Kidney glomerular epithelial cell (primary cell): ENCODE measurements at places on chromosomes 2 and 18.

DNA sequence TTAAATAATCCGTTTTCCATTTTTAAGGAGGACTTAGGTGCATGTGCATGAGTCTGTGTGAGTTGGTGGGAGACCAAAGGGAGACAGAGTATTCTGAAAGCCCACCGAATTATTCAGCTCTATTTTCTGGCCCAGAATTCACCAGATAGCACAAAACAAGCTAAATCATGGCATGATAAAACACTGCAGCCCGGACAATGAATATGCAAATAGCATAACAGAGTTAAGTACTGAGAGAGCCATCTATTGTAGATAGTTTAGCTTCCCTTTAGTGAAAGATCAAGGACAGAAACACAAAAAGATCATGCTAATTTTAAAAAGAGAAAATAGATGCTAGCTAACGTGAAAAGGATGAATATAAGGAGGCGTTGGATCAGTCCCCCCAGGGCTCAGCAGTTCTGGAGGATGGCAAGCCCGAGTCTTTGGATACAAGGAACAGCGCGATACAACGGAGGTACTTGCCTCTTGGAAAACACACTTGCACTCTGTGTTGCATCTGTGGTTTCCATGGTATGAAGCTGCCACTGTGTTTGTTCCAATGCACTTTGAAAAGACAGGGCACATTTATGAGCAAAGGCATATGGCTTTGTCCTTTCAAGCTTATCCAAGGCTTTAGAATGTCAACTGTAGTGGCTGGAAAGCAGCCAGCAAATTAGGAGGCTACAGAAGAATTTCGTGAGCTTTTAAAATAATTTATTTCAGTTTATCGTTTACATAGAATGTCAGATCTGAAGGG, 119.9 kb downstream of the LYPD1 start:
- no peak for DNase-seq

- DNase-seq = peak; percentile 5
Observed at GRCh38 chr2:123993728-123994323, 31.3 kb upstream of the CNTNAP5 start.

DNA sequence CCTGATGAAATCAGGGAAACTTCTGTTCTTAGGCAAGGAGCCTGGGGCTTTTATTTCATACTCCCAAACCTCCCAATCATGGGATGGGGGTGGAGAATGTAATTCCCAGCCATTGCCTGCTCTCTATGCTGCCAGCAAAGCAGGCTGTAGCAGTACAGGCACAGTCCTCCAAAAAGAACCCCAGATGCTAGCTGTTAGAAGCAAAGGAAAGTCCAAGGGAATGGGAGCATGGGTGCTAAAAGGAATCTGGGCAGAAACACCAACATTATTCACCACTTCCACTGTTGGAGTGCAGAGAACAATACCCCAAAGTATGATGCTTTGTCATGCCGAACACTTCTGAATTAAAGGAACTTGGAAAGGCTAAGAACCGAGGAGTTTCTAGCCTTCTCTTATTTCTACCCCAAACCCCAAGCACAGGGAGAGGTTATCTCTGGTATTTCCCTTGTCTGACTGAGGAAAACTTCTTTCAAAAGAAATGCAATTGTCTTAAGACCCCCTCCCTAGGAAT, 24.7 kb downstream of the MDH1 start:
- DNase-seq = no peak

DNA sequence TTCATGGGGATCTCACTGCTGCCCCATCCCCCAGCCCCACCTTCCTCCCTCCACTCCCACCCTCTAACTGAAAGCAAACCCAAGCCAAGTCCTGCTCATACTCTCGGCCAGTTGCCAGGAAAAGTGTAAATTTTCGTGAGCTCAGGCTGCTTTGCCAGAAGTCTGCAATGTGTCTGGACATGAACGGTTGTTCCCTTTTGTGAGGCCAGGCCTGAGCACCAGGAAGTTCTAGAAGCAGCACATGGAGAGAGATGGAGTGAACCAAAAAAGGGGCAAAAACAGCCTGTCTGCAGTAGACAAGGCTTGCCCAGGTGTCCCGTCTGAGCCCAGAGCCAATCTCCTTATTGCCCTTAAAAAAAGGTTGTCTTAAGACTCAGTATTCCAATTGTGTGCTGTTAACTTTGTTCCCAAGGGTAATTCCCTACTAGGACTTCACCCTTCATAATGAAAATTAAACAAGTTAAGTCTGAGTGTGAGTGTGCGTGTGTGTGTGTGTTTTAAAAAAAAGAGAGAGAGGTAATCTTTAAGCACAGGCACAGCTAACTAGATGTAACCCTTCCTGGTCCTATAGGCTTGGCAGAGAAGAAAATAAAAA, 247.1 kb downstream of the BCL11A start:
- DNase-seq = no peak

GRCh38 chr18:77113361-77114151, 19.0 kb downstream of the MBP start:
- DNase-seq = no peak

DNA sequence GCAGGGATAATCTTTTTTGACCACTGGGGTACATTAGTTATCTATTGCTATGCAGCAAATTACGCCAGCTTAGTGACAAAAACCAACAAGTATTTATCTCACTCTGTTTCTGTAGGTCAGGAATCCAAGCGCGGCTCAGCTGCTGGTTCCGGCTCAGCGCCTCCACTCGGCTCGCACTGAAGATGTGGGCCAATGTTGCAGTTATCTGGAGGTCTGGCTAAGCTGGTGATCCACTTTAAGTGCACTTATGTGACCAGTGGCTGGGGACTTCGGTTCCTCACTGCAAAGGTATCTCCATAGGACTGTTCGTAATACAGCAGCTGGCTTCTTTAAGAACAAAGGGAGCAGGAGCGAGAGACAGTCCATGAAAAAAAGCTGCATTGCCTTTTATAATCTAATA, 591.9 kb downstream of the TMEM182 start:
- no peak for DNase-seq

GRCh38 chr2:14401873-14402272, 230.6 kb upstream of the LRATD1 start:
- peak; percentile 41 for DNase-seq

DNA sequence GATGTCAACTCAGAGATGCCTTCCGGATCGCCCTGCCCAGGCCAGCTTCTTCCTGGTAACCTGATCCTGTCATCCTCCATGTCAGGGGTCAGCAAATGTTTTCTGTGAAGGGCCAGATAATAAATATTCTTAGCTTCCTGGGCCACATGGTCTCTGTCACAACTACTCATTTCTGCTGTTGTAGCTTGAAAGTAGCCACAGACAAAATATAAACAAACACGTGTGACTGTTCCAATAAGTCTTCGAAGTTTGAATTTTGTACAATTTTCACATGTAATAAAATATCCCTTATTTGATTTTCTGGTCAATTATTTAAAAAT, 35.8 kb downstream of the ANXA4 start:
- DNase-seq = no peak

GRCh38 chr2:157874348-157874747, 1.8 kb downstream of the ACVR1 start:
- no peak for DNase-seq

DNA sequence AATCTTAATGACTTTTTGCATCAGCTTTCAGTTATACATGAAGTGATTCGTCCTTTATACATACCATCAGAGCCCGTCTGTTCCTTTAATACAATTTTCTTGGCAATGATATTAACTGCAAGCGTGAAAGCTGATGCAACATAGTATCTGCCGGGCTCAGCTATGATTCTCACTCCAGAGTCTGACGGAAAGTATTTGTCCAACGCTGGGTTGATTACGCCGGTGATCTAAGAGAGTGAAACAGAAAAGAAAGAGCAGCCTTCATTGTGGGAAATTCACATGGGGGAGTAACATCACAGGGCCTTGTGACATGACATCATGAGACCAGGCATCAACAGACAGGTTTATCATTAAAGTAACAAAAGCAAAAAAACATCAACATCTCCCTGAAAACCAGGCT, 6.2 kb downstream of the ODC1 start:
- DNase-seq = no peak

DNA sequence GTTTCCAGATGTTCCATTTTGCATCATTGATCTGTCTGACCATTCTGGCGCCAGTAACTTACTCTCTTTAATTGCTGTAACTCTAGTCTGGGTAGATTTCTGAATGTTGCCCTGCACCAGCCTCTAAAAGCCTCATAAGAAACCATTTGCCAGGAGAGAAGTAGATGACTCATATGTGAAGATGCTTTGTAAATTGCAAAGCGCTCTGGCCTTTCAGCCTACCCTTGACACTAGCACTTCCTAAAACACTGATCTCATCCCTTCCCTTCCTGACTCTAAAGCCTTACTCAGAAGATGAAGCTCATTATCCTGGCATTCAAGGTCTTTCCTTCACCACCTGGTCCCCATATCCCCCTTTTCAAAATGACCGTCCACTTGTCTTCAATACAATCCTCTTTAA, 193.2 kb upstream of the MEX3C start:
- DNase-seq = no peak

DNA sequence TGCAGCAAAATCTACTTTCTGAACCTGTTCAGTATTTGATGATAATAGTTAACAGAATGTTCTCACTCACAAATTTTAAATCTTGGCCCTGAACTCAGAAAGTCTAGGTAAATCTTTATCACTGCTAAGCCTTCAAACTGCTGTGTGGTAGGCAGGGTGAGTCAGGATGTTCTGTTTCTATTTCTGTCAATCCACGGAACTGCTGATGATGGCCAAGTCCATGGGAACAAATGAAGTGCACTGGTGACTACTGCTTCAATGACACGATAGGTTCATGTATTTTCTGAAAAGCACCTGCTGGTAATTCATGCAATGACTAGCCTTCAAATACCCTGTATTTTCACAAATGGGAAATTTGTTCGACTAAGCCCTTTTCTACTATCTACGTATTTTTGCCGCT, 14.2 kb downstream of the NIFK start:
- DNase-seq = peak; percentile 23

DNA sequence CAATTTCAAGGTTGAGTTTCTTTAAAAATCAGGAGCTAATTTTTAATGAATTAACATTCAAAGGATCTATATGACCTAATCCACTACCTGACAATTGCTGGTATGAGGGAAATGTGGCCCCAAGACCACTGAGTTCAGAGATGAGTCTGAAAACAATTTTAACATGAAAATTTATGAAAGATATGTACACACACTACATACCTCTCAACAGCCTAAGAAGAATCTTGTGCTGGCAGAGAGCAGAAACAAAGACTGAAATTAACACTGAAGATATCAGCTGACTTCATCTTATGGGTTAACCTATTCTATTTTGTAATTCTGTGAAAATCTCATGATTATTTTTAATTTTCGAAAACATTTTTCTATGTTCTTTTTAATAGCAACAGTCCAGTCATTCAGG, 1.7 kb downstream of the FAP start:
- DNase-seq = no peak

GRCh38 chr2:158482594-158482993, 25.8 kb downstream of the PKP4 start:
- DNase-seq = no peak

DNA sequence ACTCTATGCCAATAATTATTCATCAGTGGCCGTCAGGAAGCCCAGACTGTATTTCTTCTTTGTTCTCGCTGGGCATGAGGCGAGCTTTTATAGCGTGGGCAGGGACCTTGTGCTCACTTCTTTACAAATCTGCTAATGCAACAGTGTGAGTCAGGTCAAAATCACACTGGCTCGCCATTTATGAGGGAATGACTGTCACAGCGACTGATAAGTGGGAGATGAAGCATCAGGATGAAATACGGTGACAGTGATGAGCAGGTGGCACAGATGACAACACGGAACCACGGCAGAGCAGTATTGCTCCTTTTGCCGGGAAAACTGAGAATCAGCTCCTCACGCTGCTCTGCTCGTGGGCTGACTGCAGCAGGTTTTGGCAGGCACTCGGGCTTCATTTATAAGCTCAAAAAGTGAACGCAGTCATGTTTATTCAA, 20.5 kb downstream of the TYMS start:
- DNase-seq = no peak

DNA sequence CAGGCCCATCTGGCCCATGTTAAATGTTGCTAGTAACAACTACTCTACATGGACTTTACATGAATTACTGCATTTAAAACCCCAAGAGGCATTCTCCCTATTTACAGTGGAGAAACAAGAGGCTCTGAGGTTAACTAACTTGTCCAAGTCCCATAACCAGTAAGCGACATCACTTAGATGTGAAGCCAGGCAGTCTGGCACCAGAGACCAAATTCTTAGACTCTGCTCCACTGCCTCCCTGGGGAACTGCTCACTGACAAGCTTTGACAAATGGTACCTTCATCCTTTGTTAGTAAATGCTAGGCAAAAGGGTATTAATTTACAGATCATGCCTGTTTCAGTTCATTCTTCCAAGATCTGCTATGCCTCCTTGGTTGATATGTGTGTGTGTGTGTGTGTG, 124.8 kb downstream of the AFF3 start:
- DNase-seq = peak; percentile 57

- no peak for DNase-seq
Observed at GRCh38 chr2:126978333-126978732, 79.6 kb downstream of the TEX51 start.

DNA sequence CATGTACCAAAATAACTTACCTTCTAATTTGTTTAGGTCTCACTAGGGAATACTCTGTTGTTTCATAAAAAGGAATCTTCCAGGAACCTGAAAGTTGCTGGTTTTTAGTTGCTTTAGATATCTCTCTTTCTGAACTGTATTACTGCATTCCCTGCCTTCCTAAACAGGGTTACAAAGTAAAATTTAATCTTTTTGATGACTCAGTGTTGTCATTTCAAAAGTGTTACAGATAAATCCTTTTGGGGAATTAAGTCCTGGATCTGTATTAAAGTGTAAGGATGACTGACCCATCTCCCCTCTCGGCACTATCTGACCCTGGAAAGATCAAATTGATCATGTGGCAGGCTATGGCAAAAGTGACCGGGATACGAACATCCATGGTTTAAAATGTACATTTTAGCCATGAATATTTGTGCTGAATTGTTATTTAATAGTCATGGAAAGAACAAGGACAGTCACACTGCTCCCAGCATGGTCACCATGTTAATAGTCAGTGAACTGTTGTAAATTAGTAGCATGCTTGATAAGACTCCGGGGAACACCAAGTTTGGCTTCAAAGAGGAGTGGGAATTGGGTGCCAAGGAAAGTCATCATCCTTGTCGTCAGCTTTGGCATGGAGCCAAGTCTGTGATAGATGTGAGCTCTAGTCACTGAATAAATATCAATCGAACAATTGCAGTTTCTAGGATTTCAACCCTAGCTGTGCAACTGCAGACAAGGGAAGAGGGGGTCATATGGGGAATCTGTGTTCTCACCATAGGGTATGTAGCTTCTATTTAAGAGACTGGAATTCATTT, 4.2 kb downstream of the PLEKHA3 start:
- DNase-seq = no peak

GRCh38 chr2:102674370-102674769, 55.0 kb downstream of the SLC9A2 start:
- no peak for DNase-seq

- DNase-seq = no peak
Observed at GRCh38 chr2:86414996-86415395, 26.2 kb upstream of the KDM3A start.

DNA sequence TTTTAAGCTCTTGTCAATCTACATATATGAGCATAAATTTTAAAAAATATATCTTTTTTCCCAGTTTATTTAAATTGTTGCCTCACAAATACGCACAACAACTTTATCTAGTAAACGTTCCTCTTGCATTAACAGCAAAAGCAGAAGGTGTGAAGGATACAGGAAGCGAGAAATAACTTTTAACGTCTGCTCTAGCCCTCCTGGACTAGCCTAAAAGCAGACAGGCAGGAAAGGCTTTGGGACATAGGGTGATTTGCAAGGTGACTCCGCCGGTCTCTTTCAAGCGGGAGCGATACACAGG, 434 bp upstream of the DUSP19 start:
- no peak for DNase-seq

- no peak for DNase-seq
Observed at GRCh38 chr18:42417189-42417588, 462.2 kb downstream of the PIK3C3 start.

- DNase-seq = peak; percentile 67
Observed at GRCh38 chr2:714005-714741, 37.0 kb upstream of the TMEM18 start.
